Activated CD4-positive, alpha-beta T cell treated with anti-CD3 and anti-CD28 coated beads for 24 hours (primary cell): ENCODE measurements at places on chromosomes 1 and 21.
A peak's percentile ranks its signal among the peaks of the same experiment; 100 is the strongest.

GRCh38 chr1:246860401-246860800 lies 71.3 kb downstream of the AHCTF1 start:
- no peak for DNase-seq

DNA sequence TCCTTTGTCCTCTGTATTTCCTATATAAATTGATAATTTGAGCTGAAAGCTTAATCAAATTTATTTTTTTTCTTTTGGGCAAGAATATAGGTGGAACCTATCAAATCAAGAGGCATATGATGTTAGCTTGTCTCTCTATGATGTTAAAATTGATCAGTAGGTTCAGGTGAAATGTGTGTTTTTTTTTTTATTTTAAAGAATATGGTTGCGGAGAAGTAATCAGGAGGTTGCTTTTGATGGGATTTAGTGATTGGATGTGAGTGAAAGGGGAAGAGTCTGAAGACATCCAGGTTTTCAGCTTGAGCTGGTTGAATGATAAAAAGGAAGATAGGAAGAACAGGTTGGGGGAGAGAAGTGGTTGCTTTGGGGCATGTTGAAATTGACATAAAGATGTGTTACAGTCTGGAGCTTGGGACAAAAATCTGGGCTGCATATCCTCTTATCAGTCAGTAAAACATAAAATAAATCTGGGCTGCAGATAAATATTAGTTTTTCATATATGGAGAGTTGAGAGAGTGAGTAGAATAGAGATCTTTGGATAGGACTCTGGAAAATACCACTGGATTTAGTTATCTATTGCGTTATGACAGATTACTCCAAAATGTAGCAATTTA lies 5.1 kb downstream of the OSBPL9 start:
- no peak for DNase-seq

GRCh38 chr1:22331618-22332423 lies 119.8 kb upstream of the ZBTB40 start:
- DNase-seq = no peak

- DNase-seq = no peak
These were observed 31.9 kb downstream of the UBE4B start for GRCh38 chr1:10064416-10065343.

- DNase-seq = no peak
These were observed 21.8 kb upstream of the ERRFI1 start for GRCh38 chr1:8047686-8048445.

DNA sequence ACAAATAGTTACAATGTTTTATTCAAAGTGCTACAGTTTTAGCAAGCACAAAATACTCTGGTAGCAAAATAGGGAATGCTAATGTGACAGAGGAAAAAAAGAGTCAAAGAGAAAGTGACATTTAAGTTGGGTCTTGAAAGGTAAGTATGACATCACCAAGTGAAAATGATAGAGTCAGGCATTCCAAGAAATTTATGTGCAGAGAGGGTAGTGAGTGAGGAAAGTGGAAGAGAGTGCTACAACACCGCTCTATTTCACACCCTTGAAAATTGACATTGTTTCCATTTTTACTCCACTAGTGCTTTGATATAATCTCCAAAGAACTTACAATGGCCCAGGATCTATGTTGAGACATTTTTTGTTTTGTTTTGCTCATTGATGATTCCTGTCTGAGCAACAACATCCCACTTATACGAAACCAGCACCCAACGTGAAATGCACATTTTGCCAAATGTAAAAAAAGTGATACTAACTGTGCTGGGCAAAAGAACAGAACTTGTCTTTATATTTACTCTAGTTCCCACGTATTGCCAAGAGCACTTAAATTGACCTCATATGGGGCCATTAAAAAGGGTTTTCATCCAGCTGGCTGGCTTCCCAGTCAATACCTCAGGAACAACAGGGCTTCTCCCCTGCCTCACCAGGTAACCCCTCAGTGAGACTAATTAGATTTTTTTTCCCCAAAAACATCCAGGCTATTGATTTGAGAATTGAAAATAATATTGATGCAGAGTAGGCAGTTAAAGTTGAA lies 206.3 kb upstream of the NR5A2 start:
- DNase-seq = no peak

GRCh38 chr1:150180474-150180873 lies 30.8 kb downstream of the PLEKHO1 start:
- no peak for DNase-seq

DNA sequence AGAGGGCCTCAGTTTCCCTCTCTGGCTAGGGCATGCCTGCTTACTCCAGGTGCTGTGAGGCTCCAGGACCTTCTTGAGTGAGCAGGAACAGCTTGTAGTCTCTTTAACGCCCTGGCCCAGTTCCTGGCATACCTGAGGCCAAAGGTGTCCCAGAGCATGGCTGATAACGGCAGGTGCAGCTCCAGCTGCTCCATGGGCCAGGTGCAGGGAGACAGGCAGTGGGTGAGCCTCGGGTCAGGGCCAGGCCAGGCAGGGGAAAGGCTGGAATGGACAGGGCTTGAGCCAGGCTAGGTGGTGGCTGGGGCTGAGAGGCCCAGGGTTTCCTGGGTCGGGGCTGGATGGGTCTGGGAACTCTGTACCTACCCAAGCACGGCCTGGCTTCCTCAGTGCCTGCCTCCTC lies 18.3 kb downstream of the EDN2 start:
- DNase-seq = no peak

DNA sequence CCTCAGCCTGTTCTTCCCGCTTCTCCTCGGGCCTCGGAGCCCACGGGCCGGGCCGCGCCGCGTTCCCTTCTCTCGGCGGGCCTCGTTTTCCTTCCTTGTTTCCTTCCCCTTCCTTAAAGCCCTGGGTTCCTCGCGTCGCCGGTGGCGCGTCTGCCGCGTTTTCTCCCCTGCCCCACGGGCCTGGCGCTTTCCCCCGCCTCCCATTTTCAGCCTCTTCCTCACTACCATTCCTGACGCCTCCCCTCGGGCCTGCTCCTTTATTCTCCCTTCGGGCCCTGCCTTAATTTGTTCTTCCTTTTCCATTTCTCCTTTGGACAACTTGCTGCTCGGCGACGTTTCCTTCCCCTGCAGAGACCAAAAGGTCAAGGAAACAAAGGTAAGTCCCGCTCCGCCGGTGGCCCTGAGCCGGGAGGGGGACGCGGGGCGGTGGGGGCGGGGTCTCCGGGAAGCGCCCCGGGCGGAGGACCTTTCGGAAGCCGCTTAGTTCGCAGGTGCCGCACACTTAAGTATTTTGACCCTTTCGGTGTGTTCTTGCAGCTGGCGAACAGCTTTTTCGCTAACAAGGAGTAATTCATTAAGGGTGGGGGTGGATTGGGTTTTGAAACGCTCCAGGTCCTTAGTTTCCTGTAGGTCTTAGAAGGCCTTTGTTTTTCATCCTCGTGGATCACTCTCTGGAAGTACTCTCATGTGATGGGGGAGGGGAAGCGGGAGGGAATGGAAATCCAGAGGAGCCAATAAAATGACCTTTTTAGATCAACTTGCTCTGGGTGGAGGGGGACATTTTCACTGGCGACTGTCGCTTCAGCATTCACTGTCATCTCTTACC lies 780 bp downstream of the YTHDF2 start:
- DNase-seq = peak; percentile 35

DNA sequence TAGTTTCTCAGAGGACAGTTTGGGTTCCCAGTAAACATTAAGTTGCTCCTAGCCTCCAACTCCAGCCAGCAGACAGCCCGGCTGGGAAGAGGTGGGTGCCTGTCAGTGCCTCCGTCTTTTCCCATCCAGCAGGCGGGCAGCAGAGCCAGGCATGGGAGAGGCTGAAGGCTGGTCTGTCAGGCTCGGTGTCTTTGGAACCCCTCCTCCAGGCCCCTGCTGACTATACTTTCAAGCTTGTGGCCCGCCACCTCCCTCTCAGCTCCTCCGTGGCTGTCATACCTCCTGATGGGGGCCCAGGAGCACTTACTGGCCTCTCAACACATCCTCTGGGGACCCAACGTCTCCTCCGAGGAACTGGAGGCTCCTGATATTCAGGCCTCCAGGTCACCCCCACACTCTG lies 140.9 kb downstream of the ACTL8 start:
- no peak for DNase-seq

DNA sequence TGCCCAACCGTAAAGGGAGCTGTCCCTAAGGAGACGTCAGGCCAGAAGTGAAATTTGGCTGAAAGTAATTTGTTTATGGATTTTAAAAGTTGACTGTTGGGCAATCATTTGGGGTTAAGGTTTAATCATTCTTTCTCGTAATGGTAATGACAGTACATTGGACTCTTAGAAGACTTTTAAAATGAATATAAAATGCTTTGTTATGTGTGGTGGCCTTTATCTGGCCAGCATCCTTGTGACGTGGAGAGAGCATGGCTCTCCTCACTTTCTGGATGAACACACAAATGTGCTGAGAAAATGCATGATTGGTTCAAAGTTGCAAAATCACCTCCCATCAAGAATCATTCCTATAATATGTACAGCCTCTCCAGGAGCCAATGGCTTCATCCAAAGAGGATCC lies 160.2 kb downstream of the DHRS3 start:
- DNase-seq = no peak

GRCh38 chr1:200231787-200232231 lies 178.0 kb downstream of the ZNF281 start:
- no peak for DNase-seq

DNA sequence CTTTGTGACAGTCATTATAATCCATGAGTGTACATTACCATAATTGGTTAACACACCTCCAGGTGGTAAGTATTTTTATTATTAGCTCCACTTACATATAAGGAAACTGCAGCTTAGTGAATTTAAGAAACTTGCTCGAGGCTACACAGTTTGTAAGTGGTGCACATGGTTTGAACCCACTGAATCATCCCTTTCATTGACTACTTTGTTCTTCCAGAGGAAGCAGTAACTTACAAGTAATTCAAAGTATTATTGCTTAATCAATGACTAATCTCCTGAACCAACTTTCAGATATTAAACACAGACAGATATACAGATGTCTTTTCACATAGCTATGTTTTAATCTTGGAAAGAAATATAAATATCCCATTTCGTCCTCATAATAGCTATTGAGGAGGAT lies 18.7 kb upstream of the CLDN8 start:
- no peak for DNase-seq

DNA sequence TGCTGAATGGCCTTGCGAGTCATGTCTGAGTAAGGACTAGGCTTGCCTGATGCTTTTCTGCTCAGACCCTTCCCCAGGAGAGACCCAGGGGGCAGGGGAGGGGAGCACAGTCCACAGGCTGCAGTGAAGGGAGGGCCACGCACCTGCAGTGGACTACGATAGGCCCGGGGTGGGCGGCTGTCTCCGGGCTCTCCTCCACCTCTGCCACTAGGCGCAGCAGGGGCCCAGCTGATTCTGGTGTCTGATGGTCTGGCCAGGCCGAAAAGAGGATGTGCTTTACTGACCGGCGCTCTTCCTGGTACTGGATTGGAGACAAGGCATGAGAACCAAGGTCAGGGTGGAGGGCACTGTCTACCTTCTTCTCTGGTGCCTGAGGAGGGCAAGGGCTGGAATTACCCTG lies 7.9 kb upstream of the ARL8A start:
- DNase-seq = no peak
